ENCODE measurements at places on chromosomes 2 and 18.

DNA sequence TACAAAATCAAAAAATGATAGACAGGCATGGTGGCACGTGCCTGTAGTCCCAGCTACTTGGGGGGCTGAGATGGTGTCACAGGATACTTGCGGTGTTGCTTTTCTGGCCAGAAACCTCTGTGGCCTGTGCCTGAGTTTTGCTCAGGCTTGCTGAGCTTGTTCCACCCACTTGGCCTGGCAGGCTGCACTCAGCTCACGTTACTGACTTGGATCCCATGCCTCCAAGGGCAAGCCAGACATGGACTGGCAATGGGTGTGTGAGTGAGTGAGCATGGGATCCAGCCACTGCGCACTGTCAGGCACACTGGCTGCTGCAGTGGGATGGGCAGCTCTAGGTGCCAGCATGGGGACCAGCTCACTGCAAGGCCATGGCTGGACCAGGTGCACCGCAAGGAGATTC, 67.9 kb downstream of the NCAPH start:
- no peak for DNase-seq

DNA sequence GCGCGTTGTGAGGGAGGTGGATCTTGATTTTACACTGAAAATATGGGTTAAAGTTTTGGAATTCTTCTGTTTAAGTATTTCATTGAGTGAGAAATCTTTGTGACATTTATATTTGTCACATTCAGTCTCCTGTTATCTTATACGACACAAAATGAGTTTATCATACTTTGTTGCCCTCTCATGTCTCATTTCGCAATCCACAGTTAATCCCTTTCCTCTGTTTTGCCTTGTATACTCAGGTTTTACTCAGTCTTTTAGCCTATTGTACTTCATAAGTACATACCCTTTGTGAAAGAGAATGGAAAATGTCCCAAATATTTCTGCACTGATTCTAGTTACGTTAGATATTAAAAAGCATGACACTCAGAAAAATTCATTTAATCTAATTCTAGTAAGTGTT, 142.7 kb downstream of the ATP9B start:
- no peak for DNase-seq

DNA sequence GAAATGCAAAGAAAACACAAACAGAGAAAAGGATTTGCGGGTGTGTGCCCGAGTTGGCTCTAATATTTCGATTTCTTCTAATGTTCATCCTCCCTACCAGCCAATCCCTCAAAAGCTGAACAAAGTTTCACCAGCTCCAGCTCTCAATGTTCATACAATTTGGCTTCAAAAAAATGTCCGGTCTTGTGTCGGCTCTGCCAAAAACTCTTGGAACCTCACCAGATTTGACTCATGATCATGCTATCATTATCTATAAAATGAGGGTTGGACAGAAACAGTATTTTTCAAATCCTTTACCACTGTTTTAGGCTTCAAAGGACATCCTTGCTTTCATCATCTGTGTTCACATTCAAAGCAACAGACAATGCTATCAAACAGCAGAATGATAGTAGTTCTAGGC, 88.2 kb downstream of the CRACDL start:
- DNase-seq, result no peak

- no peak for DNase-seq
Measured at GRCh38 chr2:72114693-72115051, 33.0 kb downstream of the CYP26B1 start.

DNA sequence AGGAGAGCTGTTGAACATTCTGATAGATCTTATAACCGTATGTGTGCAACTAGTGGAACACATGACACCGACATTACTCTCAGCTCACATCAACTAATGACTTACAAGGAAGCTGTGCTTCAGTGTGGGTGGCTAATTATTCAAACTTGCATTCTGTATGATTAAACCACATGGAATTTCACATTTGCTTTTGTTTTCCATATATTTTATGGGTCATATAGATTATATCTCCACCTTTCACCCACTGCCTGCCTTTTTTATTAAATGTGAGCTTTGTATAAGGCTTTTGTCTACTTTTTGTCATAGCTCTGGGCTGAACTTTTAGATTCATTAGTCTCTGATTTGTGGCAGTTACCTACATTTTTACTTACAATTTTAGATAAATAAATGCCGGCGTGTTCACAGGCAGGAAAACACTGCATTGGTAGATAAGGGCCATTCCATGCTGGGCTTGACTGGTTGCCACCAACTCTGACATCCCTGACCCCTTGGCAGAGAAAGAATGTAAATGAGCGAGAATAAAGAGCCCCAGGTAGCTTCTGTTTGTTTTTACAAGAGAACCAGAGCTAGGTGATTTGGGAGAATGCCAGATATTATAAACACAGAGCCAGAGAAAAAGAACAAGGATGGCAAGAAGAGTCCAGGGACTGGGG, 35.7 kb downstream of the LYPD6 start:
- peak; percentile 54 for DNase-seq

GRCh38 chr2:26738481-26738880, 25.6 kb upstream of the SLC35F6 start:
- DNase-seq, result no peak

DNA sequence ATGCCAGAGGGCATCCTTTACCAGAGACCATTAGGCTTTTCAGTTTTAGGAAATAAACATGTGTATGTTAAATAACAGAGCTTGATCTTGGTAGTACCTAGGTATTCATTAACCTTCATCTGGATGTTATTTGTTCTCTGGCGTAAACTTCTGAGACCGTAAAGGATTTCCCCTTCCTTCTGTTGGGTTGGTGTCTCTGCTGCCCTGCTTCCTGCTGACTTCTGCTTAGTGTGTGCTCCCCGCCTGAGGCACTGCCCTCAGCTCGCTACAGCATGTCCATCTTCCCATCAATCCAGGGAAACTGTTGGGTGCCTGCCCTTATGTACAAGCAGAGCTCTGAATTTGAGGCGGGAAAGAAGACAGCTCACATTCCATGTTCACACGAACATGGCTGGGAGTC, 177.9 kb downstream of the TPGS2 start:
- no peak for DNase-seq

- peak; percentile 36 for DNase-seq
Measured at GRCh38 chr2:23760736-23761135, 166.2 kb downstream of the ATAD2B start.

GRCh38 chr2:26971911-26972786, 1.7 kb downstream of the MAPRE3 start:
- no peak for DNase-seq

DNA sequence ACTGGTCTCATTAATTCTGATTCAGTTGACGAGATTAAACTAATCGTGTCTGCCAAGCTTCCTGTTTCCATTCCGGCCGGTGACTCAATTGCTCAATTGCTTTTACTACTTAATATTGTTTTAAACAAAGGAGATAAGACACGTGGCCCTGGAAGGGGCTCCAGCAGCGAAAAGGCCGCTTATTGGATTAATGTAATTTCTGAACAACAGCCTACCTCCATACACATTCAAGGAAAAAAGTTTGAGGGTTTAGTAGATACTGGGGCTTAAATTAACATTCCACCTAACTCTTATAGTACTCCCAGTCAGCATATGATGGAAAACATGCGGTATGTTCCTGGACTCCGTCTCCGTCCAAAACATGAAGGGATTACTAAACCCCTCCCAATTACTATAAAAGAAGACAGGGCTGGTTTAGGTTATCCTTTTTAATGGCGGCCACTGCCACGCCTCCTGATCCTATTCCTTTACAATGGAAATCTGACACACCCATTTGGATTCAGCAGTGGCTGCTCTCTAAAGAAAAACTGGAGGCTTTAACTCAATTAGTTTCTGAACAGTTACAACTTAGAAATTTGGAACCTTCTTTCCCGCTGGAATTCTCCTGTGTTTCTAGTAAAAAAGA, 27.1 kb downstream of the VPS54 start:
- DNase-seq, result peak; percentile 43

DNA sequence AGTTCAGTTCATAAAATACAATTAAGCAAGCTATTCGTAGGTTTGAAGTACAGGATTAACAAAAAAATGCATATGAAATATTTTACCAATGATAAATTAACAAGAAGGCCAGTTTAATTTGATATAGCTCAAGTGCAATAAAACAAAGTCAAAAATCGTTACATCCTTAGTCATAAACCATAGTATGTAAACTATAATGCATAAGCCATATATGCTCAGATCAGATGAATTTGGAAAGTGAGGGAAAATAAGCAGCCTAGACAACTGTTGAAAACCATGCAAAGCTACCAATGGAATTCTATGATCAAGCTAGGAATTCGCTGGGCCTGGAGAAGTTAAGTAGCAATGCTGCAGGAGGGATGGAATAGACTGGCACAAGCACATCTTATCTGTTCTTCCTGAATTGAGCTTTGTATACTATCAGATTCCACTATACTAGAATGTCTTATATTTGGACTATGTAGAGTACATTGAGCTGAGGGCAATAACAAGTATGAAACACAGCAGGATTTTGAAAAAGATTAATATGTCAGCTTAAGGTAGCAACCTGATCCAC, 682.0 kb downstream of the IRS1 start:
- DNase-seq, result no peak

DNA sequence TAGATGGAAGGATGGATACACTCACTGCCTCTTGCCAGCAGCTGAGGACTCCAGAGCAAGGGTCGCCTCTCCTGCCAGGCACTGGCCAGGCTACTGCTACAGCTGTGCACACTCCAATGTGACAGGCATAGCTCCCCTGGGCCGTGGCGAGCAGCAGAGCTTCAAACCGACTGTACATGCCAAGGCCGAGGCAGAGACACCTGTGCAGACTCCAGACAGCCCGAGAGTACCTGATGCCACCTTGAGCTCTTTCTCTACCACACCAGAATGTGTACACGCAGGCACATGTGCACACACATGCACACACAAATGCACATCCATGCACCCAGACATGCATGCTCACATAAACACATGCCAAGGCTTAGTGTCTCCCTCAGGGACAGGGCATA, 508.3 kb upstream of the MYT1L start:
- DNase-seq, result no peak

DNA sequence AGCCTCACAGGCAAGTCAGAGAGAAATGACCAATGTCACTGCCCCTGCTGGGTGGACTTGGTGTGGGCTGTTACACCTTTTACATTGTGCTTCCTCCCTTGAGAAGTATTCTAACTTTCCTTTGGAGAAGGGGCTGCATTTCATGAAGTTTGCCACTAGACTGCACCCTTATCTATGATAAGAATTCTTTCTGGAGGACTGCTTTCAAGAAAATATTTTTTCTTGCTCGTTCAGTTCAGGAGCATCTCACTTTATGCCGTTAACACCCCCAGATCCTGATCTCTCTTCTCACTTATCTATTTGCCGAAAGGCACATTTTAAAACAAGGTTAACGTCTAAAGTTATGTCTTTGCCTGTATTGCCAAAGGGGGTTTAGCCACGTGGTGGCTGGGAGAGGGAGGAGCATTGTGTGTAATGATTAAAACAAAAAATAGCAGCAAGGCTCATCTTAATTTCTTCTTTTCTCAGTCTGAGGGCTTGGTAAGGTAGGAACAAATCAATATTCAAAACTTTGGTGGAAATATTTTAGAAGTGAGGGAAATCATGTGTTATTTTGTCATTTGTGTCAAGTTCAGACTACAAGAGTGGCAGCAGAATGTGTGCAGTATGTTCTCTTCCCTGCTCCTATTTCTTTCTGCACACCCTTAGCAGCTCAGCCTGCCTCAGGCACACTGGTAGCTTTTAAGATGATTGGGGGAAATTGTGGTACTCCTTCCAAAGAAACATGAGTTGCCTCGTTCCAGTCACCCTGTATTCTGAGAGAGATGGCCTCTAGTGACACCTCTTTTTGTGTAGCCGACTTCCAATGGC, 1.6 kb upstream of the IGFBP5 start:
- no peak for DNase-seq
